ENCODE measurements at places on chromosomes 3 and 15. TPM values are rescaled to one million over a fixed set of nuclear protein-coding genes. Genes with fewer than 3 reads are reported as not detected.
A peak's percentile ranks its signal among the peaks of the same experiment; 100 is the strongest.

OR5H6 gene
- not detected for total RNA-seq

GRCh38 chr3:127259882-127260281, 28.0 kb downstream of the PRR20G start:
- H3K36me3 ChIP-seq, result no peaks in the 10 kb centered on the region
- no peaks in the 10 kb centered on the region for H3K27me3 ChIP-seq
- H3K4me1 ChIP-seq, result no peaks in the 10 kb centered on the region

- H3K27me3 ChIP-seq, result no peaks in the 10 kb centered on the region
- H3K36me3 ChIP-seq, result no peaks in the 10 kb centered on the region
- no peak overlapping the region for H3K4me3 ChIP-seq
- DNase-seq, result no peak
These were observed 6.9 kb downstream of the INAFM2 start for GRCh38 chr15:40330368-40330836.

- H3K4me3 ChIP-seq, result no peak overlapping the region
- H3K4me1 ChIP-seq, result no peaks in the 10 kb centered on the region
- H3K36me3 ChIP-seq, result no peaks in the 10 kb centered on the region
- H3K27ac ChIP-seq, result no peak overlapping the region
- no peak for DNase-seq
These were observed 170.6 kb upstream of the EPHA3 start for GRCh38 chr3:88936831-88937230.

- peak overlapping the region; percentile 30 for H3K4me3 ChIP-seq
- peaks cover 47% of the 10 kb centered on the region for H3K4me1 ChIP-seq
- peak overlapping the region; percentile 85 for H3K27ac ChIP-seq
- H3K36me3 ChIP-seq, result no peaks in the 10 kb centered on the region
These were observed 42.6 kb upstream of the ATP2C1 start for GRCh38 chr3:130851277-130851676.

PLA2G4E gene
- 64.0 TPM for total RNA-seq

DNA sequence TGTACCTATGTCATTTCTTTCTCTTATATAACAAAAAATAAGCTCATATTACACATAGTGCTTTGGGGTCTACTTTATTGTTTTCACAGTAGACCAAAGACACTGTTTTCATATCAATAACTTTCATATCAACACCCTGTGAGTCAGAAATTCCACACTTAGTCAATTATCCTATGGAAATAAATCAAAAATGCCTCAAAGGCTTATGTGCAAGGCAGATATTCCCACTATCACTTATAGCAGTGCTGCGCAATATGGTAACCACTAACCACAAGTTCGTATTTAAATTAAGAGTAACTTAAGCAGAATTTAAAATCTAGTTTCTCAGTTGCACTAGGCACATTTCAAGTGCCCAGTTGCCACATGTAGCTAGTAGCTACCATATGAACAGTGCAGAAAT, 15.9 kb downstream of the SCG3 start:
- H3K4me1 ChIP-seq, result no peaks in the 10 kb centered on the region
- H3K27me3 ChIP-seq, result no peaks in the 10 kb centered on the region
- DNase-seq, result no peak
- H3K36me3 ChIP-seq, result no peaks in the 10 kb centered on the region

- no peak overlapping the region for H3K27ac ChIP-seq
- H3K4me1 ChIP-seq, result no peaks in the 10 kb centered on the region
- H3K27me3 ChIP-seq, result no peaks in the 10 kb centered on the region
- no peak for DNase-seq
These were observed 311.0 kb downstream of the WDR72 start for GRCh38 chr15:53448232-53449015.

GRCh38 chr3:116242825-116243224, 202.5 kb downstream of the LSAMP start:
- no peak overlapping the region for H3K27ac ChIP-seq
- no peaks in the 10 kb centered on the region for H3K36me3 ChIP-seq
- no peak for DNase-seq
- no peaks in the 10 kb centered on the region for H3K4me1 ChIP-seq

DNA sequence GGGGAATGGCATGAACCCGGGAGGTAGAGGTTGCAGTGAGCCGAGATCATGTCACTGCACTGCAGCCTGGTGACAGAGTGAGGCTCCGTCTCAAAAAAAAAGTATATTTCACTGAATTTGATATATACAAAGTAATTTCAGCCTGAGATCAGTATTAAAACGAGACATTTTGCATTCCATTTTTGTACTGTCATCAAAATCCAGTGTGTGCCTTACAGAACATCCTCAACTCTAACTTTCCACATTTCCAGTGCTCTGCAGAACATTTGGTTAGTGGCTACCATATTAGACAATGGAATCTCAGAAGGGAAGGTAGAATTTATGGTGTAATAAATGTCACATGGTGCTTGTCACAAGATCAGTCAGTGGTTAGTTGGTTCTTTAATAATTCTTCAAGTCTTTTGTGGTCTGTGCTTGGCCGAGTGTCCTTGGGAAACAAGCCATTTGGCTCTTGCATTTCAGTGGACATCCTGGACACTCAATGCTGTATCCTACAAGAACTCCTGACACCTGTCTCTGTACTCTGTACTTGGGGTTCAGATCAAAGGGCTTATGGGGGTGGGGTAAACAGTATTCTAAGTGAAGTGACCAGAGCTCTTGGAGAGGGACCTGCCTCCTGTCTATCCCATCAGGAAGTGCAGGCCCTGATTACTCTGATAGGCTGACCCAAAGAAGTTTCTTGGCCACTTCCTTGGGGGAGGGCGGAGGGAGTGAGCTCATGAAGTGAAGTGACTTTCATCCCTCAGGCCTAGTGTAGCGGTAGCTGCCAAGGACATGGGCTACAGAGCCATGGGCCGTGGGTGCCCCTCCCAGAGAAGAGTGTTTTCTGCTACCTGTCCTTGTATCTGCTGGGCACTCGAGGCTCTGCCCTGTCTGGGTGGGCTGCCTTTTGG, 3.7 kb downstream of the ACVR2B start:
- H3K36me3 ChIP-seq, result no peaks in the 10 kb centered on the region
- no peak overlapping the region for H3K27ac ChIP-seq
- H3K4me1 ChIP-seq, result peaks cover 59% of the 10 kb centered on the region
- no peaks in the 10 kb centered on the region for H3K27me3 ChIP-seq
- DNase-seq, result no peak

GRCh38 chr3:126156468-126156867, 23.9 kb downstream of the ALDH1L1 start:
- H3K36me3 ChIP-seq, result no peaks in the 10 kb centered on the region
- no peak overlapping the region for H3K4me3 ChIP-seq
- no peak overlapping the region for H3K27ac ChIP-seq
- H3K4me1 ChIP-seq, result no peaks in the 10 kb centered on the region
- DNase-seq, result no peak

DNA sequence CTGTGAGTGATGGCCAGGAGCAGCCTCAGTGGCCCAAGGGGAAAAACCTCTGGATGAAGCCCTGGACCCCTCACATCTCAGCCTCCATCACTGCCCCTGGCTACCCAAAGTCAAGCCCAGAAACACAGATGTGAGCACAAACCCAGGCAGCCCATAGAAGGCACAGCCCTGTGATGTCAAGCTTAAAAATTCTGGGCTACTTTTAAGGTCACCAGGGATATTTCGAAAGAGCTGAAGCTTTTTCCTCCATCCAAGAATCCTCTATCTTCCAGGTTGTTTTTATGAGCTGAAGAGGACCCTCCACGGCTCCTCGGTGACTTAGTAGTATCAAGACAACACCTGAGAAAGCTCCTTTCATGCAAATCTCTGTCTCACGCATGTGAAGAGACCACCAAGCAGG, 11.5 kb downstream of the LIPC start:
- DNase-seq, result no peak
- no peak overlapping the region for H3K27ac ChIP-seq
- peaks cover 68% of the 10 kb centered on the region for H3K4me1 ChIP-seq
- no peaks in the 10 kb centered on the region for H3K36me3 ChIP-seq
- no peaks in the 10 kb centered on the region for H3K27me3 ChIP-seq
- H3K4me3 ChIP-seq, result no peak overlapping the region

DNA sequence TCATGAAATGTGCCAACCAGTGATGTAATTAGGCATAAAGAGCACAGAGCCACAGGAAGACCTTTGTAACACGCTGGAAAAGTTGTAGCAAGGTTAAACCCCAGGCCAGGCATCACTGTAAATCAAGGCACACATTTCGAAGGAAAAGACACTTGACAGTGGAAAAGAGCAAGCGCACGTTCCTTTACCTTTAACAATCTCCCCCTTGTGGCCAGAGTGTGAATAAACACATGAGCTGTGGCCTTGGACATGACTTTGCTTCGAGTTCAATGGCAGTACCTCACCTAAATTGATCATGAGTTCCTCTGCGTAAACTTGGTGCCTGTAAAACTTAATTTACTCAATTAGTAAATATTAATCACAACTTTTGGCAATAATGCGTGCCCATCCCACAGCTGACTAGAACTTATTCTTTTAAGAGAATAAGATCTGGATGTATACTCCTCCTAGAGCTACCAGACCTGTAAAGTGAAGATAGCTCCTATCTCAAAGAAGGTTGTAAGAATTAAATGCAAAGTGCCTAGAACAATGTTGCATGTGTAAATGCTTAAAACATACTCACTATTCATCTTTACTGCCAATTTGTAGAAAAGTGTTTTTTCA, 757.0 kb upstream of the NECTIN3 start:
- no peak overlapping the region for H3K4me3 ChIP-seq
- H3K27ac ChIP-seq, result no peak overlapping the region
